ENCODE measurements at places on chromosomes 2 and 18. TPM values are rescaled to one million over a fixed set of nuclear protein-coding genes. Genes with fewer than 3 reads are reported as not detected.

Gene STON1
- total RNA-seq: 3.5 TPM

Gene PCARE
- total RNA-seq: under 0.01 TPM

Gene PGAP1
- 3.2 TPM for total RNA-seq

Gene CDH20
- 0.27 TPM for total RNA-seq

Gene IL36A
- under 0.01 TPM for total RNA-seq

Gene RNF144A
- total RNA-seq: 35.0 TPM

Gene KLHL14
- 0.27 TPM for total RNA-seq

Gene THUMPD2
- total RNA-seq: 7.5 TPM

Gene ITGB6
- not detected for total RNA-seq
